ENCODE measurements at places on chromosomes 5 and 9. TPM values are rescaled to one million over a fixed set of nuclear protein-coding genes. Genes with fewer than 3 reads are reported as not detected.

- H3K36me3 ChIP-seq, result no peaks in the 10 kb centered on the region
- H3K27ac ChIP-seq, result no peak overlapping the region
- H3K4me3 ChIP-seq, result no peak overlapping the region
- no peaks in the 10 kb centered on the region for H3K27me3 ChIP-seq
- H3K4me1 ChIP-seq, result no peaks in the 10 kb centered on the region
Measured at GRCh38 chr5:84724683-84725082, 340.0 kb upstream of the EDIL3 start.

GRCh38 chr5:138138949-138139780, at the start of gene NME5:
NME5 (minus strand) TSS chr5:138139428; CDS start chr5:138138780, 648 bp downstream.
- peak within 1 kb of the TSS; percentile 68 for H3K4me3 ChIP-seq
- DNase-seq, result peak; percentile 30
- H3K27me3 ChIP-seq, result no peaks in the 10 kb centered on the region
- no peaks in the 10 kb centered on the region for H3K36me3 ChIP-seq

GRCh38 chr5:38719916-38720315, 125.9 kb upstream of the OSMR start:
- H3K27me3 ChIP-seq, result no peaks in the 10 kb centered on the region
- no peak for DNase-seq
- H3K27ac ChIP-seq, result peak overlapping the region; percentile 58
- no peak overlapping the region for H3K4me3 ChIP-seq

The RALGPS1 gene
- 5.8 TPM for total RNA-seq

The GLDC gene
- total RNA-seq, result 0.66 TPM

The SVEP1 gene
- total RNA-seq, result 99.0 TPM

Data from breast epithelium (tissue), 4 donors.